Pulmonary artery endothelial cell (primary cell): ENCODE measurements at places on chromosomes 3 and 15.

DNA sequence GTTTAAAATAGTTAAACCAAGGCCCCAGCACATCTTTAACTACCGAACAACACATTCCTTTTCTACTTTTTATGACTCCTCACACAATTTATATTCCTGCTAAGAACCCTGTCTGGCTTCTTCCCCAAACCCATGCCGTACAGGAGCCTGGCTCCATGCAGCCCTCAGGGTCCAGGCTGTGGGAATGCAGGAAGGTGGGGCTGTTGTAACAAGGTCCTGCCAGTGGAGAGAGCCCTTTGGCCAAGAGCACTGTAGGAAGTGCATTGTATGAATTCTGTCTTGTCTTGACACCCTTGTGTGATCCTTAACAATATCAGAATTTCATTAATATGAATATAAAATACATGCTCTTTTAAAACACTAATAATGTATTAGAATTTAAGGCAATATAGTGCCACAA, 563.8 kb downstream of the TBL1XR1 start:
- DNase-seq = no peak

DNA sequence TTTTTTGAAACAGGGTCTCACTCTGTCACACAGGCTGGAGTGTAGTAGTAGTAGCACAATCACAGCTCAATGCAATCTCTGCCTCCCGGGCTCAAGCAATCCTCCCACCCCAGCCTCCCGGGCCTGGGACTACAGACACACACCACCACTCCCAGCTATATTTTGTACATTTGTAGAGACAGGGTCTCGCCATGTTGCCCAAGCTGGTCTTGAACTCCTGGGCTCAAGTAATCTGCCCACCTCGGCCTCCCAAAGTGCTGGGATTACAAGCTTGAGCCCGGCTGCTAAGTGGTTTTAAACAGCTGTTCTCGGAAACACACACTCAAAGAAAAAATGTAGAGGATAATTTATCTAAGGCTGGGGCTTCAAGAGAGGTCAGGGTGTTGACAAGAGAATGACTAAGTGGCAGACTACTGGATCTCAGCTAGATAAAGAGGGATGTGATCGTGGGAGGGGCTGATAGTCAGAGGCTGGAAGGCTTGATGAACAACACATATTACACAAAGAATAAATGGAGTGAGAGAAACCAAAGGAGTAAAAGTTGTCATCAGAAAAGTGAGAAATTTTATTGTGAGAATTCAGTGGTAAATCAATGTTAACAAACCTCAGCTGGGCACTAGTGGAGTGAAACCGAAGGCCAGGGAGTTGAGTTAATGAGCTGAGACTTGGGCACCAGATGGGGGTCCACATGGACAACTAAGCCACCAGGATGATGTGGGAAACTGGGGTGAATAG, 6.7 kb downstream of the CCR5AS start:
- peak; percentile 36 for DNase-seq

DNA sequence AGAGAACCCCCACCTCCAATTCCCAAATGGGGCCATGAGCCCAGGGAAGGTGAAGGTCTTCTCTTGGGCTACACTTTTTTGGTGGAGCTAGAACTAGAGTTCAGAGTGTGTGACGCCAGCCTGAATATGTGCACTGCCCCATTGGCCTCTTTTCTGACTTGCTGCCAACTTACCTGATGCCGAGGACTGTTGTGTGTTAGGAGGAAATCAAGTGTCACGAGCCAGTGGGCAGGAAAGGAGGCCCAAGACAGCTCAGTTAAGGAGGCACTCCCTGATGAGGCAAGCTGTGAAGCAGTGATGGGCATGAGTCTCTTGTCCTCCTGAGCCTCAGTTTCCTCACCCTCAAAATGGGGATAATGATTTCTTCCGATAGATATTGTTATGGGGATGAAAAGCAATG, 107.8 kb downstream of the ANP32A start:
- DNase-seq = no peak

DNA sequence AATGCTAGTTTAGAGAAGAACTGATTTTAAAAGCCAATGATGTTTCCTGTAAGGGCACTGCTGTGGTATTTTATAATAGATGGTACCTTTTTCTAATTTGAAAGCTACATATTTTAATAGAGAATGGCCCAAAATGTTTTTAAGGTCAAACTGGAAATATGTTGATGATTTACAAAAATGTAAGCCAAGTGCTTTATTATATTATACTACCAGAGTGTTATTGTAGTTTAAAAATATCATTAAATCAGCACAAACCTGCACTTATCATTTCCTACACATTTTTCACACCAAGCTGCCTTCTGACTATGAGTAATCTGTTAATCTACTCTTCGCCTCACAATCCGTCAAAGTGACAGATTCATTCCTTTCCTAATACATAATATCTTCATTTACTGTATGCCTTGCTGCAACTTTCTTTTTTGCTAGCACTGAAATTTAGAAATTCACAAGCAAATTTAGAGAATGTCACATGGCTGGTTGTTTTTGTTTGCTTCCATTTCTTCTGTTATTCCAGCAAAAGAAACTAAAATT, 126.4 kb upstream of the FAM3D start:
- no peak for DNase-seq

GRCh38 chr15:65194826-65195547, 9.8 kb upstream of the CLPX start:
- DNase-seq = no peak

- no peak for DNase-seq
Measured at GRCh38 chr3:15953841-15954240, 156.1 kb upstream of the ANKRD28 start.

DNA sequence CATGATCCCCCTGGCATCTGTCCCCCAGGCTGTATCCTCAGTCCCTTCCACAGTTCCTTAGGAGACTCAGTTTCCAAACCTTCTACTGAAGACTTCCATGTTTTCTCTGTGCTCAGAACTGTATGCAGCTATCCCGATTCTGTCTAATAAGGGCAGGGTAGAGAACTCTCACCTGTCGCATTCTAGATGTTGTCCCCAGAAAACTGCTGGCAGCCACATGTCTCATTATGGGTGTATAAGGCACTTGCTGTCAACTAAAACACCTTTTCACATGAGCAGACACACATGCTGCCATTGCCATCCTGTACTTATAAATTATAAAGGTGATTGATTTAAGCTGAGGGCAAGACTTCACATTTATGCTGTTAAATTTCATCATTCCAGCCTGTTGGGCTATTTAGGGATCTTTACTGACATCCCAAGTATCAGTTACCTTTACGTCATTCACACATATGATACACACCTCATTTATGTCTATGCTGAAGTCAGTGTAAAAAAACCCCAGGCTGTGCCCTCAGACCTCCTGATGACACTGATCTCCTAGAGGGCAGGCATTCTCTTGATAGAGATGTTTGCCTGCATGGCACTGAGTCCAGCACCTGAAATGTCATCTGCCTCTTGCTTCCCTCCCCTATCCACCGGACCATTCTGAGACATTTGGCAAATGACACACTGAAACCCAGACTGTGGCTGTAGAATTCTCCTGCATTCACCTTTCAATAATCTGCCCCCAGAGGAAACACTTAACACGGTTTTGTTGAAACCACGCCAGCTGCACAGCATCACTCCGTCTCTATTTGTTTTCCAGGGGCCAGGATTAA, 35.8 kb downstream of the BTD start:
- DNase-seq = no peak

DNA sequence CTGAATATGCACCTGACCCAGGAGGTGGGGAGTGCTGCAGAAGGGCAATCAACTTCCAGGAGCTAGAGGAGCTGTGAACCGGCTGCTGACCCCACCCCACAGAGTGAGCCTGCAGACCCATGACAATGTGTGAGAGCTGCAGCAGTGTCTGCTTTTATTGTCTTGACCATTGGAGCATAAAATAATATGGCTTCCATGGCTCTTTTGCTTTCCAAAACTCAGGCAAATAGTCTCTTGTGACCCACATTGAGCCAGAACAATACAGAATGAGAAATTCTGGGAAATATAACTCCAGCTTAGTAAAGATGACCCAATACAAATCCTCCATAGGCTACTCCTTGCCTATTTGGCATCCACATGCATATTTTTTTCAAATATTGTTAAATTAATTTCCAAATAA, 309.6 kb downstream of the PYDC2 start:
- no peak for DNase-seq

DNA sequence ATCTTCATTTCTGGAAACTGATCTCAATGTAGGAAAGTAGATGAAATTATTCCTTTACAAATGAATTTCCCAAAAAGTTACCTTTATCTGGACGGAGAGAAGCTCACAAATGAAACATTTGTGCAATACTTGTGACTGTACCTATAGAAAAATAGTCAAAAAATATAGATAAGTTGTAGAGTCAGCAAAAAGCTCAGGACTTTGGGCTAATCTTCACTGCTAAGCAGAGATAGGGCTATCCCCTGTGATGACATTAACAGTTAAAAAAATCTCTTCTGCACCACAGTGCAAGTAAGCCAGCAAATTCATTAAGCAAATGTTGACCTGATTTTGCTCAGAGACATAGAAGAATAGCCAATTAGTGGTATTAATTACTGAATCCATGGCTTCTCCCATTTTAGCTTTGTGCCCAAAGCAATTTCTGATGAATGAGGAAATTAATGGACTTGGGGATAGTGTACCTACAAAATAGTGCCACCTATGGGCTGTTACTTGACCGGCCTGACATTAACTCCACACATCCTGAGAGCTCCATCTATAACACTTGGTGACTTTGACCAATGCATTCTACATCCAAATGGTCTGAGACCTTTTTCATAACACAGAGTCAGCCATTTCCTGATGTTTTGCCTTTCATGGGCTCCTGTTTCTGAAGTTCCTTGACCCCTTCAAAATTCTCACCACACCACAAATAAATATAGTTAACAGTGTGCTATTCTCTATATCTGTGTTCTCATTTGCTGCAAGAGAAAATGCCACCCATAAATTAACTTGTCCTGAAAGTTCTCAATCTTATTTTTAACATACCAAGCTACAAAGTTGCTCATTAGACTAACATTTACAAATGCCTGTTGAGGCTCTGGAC, 105.0 kb downstream of the SSR3 start:
- DNase-seq = no peak

DNA sequence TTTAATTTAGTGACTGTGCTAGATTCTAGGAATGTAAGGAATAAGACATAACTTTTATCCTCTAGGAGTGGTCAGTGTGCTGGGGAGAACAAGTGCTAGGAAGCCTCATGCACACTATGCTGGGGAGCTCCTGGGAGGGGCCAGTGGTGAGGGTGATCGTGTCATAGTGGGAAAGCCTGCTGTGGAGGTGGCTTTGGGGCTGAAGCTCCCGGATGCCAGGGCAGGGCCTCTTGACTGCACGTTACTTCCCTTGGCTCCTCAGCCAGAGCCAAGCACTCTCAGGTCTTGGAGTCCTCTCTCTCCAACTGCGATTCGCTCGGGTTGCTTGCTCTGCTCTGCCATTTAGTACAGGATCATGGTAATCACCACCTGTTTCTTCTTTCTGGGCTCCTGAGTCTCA, 33.6 kb downstream of the SQOR start:
- no peak for DNase-seq

DNA sequence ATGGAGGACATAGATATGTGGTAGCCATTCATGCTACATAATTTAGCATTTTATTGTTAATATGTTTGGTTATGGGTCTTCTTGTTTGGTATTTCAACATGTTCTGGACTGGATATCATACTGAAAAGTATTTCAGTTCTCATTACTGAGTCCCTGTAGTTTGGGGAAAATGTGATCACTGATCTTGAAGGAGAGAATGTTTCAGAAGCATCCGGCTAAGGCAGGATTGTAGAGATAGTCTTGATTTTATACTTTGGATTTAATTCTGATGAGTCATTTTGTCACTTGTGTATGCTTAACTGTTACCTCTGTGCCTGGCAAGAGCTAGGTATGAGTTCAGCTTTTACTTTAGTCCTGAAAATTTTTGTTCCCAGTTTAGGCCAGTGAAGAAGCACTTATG, 7.1 kb downstream of the CHD2 start:
- DNase-seq = no peak

DNA sequence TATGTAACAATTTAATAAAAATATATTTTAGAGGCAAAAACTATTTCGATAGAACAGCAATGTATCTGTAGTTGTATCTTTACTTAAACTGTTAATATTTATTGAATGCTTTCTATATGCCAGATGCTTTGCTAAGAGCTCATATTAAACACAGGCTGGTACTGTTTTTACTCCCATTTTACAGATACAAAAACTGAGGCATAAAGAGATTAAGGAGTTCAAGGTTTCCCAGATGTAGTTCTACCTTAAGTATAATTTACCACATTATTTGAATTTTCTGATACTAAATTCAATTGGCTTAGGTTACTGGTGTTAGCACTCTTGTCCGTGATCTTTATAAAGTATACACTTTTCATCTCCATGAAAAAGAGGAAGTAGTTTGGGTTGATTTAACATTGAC, 149.8 kb downstream of the ROBO2 start:
- DNase-seq = no peak

DNA sequence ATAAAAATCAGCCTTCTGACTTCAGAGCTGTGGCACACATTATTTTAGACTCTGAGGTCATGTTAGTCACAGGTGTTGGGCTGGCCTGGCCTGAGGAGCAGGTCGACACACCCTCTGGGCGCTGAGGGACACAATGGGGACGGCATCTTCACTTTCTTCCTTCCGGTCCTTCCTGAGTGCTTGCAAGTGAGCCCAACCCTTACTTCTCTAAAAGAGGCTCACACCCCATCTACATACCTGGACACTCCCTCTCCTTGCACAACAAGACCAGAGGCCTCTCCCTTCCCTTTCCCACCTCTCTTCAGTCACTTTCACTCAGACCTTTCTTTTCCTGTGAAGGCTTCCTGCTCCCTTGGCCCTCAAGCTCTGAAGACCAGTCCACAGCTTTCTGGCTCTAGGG, 85.4 kb downstream of the XXYLT1 start:
- DNase-seq = no peak

GRCh38 chr3:73470860-73471259, 153.9 kb downstream of the PDZRN3 start:
- DNase-seq = no peak

- no peak for DNase-seq
Measured at GRCh38 chr3:191320316-191320715, 8.9 kb upstream of the CCDC50 start.

DNA sequence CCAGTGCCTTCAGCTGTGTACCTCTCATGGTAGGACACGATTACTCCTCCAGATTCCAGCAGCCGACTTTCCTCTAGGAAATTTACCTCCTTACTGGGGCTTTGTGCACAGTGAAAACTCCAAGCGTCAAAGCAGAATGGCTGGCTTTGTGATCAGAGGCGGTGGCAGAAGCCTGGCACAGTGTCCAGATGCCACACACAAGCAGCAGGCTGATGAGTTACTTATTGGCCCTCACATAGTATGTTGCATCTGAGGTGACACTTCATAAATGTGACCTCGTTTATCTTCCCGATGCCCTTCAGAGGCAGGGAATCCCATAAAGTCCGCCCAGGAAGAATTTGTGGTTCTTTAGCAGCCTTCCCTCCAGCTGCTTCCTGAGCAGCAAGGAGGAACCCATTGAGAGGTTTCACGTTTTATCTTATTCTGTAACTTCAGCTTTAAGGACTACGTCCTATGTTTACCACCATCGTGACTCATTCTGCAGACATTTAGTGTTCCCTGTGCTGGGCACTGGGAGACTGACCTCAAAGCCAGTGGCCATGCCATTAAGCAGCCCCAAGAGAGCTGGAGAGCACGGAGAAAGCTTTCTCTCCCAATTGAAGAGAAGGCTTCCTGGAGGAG, 107.1 kb upstream of the C15orf61 start:
- DNase-seq = peak; percentile 10
